ENCODE measurements at places on chromosomes 13 and 19.

- DNase-seq, result no peak
Measured at GRCh38 chr19:29770648-29771047, 41.1 kb upstream of the CCNE1 start.

GRCh38 chr13:24610956-24611355 lies 69.3 kb upstream of the ATP12A start:
- DNase-seq, result no peak

DNA sequence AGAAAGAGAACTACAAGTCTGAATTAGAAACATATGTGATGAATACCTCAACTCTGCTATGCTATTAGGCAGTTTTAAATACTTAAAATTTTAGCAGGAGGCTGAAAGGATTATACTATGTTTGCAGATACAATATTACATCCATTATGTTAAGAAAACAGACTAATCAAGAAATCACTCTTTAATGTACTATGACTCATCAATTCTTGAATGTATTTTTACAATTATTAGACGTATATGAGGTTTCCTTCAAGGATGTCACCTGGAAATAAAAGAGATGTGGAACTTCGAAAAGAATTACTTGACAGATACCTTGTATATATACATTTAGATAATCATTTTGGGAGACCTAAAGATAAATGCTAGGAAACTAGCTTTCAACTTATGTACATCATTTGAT lies 835.6 kb upstream of the MIR17HG start:
- DNase-seq, result no peak

- DNase-seq, result no peak
Measured at GRCh38 chr13:51687947-51688714, 103.9 kb downstream of the WDFY2 start.

DNA sequence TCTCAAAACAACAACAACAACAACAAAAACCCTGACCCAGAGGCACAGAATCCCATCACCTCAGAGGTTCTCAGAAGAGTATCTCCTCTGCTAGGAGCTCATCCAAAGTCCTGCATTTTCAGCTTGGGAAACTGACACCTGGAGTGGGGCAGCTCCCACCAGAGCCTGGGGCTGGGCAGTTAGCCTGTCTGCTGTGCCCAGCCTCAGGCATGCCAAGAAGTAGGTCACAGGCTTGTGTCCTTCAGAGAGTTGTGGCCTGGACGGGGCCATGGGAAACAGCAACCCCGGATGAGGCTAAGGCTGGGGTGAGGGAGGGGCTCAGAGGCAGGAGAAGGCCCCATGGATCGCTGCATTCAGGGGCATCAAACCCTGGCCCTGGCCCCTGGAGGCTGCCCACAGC lies 2.1 kb downstream of the NDUFS7 start:
- no peak for DNase-seq

DNA sequence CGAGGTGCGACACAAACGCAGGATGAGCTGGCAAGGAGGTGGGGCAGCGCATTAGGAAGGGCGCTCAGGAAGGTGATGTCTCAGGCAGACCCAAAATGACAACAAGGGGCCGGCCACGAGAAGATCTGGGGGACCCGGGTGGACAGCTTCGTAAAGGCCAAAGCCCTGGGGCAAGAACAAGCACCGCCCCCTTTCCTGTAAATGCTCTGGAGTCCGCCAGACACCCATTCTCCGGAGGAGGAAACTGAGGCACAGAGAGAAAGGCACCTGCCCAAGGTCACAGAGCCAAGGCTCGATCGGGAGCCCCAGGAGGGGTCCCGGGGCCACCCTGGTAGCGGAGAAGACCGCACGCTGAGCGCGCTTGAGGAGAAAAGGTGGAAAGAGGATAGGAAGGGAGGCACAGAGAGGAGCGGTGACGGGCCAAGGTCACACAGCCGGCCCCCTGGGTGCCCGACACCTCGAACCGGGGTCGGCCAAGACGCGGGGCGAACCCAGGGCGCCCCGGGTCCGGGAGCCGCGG lies 571 bp downstream of the SAFB2 start:
- peak; percentile 58 for DNase-seq

DNA sequence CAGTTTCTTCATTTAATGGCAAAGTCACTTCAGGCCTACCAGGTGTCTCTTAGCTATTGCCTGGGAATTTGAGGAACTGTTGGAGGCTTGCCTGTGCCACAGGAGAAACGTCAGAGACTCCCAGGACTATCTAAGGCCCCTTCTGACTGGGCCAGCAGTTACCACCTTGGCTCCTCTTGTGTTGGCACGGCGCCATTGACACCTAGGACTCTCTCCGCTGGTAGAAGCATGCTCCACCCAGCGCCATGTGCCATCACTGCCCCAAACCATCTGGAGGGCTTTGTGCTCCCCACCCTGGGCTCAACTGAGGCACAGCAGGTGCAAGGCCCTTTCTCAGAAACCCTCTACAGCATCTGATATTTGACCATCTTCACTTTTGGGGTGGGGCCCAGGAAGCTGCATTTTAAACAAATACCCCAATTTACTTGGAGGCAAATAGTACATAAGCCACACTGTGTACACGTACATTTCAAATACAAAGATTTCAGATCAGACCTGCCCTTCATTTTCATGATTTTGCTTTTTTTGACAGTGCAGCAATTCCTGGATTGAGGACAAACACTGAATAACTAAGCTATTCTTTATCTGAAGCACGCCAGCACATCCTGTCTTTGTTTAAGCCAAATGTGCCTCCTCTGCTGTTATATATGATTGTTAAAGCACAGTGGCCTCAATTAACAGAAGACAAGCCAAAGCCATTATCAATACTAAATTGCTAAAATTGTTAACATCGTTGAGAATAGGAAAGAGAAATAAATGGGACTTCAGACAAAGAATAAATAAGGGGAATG lies 59.9 kb upstream of the TPP2 start:
- DNase-seq, result no peak

DNA sequence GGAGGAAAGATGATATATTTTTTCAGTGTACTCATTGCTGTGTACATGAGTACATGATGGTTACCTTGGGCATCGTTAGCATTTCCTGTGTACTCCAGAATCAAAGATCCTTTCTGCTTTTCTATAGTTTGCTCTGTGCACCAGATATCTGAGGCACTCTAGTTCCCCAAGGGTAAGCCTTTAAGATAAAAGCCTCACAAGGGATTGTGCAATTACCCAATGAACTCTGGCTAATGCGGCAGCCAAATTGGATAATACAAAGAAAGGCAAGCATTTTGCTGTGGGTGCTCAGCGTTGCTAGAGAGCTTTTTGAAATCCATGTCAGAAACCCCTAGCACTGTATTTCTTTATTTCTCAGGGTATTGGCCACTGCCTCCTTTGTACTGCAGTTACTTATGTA lies 2.9 kb downstream of the CYSLTR2 start:
- no peak for DNase-seq

GRCh38 chr13:22049384-22049783 lies 378.5 kb downstream of the FGF9 start:
- DNase-seq, result no peak

- DNase-seq, result peak; percentile 87
Measured at GRCh38 chr19:17488593-17489391, 18.5 kb downstream of the SLC27A1 start.

GRCh38 chr13:113904411-113904810 lies 40.5 kb upstream of the GAS6 start:
- peak; percentile 53 for DNase-seq

DNA sequence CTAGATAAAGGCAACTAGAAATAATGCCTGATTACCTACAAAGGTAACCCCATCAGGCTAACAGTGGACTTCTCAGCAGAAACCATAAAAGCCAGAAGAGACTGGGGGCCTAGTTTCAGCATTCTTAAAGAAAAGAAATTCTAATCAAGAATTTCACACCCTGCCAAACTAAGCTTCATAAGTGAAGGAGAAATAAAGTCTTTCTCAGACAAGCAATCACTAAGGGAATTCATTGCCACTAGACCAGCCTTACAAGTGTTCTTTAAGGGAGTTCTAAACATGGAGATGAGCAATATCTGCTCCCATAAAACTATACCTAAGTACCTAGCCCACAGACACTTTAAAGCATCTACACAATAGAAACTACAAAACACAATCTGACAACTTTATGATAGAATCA lies 823.5 kb downstream of the PCDH17 start:
- no peak for DNase-seq

GRCh38 chr13:41842036-41842620 lies 118.8 kb downstream of the VWA8 start:
- DNase-seq, result no peak

GRCh38 chr13:45412274-45413049 lies 5.7 kb downstream of the SLC25A30 start:
- DNase-seq, result no peak

DNA sequence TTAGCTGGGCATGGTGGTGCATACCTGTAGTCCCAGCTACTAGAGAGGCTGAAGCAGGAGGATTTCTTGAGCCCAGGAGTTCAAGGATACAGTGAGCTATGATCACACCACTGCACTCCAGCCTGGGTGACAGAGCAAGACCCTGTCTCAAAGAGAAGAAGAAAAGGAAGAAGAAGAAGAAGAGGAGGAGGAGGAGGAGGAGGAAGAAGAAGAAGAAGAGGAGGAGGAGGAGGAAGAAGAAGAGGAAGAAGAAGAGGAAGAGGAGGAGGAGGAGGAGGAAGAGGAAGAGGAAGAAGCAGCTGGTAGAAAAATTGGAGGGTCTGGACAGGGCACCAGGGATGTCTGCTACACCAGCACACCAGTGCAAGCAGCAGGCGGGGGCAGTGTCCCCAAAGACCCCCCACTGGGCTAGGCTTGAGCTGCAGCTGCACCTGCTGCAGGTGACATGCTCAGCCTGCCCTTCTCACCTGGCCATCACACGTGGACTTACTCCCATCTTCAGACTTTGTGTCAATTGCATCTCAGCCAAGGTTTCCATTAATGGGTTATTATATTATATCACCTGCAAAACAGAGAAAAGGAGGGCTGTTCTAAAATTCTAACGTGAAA lies 180.9 kb upstream of the ZNF507 start:
- no peak for DNase-seq

- DNase-seq, result no peak
Measured at GRCh38 chr19:36203293-36203692, 11.2 kb downstream of the ZNF565 start.

DNA sequence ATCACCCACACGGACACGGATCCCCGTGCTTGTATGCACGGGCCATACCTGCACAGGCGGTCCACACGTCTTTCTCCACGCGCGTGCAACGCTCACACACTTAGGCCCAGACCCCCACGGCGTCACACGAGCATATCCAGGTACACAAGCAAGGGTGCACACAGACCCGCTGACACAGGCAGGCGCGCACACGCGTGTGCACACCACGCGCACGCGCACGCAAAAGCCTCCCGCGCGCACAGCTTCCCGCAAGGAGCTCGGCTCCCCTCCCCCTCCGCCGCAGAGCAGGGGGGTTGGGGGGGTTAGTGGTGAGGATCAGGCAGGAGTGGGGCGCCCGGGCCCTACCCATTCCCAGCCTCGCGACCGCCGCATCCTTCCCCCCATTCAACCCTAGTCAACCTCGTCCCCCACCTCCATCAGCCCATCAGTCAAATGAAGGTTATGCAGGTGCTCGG lies 407 bp downstream of the RAB3A start:
- no peak for DNase-seq

DNA sequence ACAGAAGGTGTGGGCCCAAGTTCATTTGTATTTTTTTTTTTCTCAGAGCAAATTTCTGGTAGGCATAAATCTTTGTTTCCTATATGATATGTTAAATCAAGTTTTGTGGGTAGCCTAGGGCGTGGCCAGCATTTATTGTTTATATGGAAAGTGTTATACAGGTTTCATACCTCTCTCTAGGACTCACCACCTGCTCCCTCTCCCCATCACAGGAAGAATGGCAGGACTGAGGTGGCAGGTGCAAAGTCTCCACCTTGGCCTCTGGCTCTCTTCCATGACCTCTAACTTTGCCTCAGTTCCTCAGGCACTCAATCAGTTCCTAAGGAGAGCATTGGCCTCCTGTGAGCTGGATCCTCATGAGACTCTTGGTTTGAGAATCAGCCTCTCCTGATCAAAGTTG lies 172.3 kb upstream of the TSC22D1 start:
- DNase-seq, result no peak

DNA sequence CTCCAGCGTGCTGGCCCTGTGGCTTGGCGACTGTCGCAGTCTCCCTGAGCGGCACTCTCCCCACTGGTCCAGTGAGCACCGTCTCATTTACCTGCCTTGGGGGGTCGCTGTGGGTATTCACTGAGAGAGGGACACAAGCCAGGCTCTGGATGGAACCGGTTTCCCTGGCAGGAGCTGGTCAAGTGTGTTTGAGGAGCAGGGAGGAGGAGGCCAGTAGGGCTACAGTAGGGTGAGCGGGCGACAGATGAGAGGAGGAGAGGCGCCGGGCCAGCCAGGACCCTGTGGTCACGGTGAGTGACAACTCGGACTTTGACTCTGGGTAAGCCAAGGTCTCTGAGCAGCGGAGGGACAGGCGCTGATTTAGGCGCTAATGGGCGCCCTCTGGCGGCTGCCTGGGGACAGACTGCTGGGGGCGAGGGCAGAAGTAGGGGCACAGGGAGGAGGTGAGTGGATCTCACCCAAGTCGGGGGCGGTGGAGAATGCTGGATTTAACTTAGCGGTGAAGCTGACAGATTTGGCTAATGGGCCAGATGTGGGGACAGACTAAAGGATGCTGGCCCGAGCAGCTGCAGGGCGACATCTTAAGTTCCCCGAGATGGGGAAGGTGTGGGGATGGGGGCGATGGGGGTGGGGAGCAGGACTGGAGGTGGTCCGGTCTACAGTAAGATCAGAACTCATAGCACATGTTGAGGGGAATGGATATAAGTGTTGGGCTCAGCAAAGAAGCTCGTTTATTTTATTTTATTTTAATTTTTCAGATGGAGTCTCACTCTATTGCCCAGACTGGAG lies 4.7 kb upstream of the PRMT1 start:
- DNase-seq, result peak; percentile 69

DNA sequence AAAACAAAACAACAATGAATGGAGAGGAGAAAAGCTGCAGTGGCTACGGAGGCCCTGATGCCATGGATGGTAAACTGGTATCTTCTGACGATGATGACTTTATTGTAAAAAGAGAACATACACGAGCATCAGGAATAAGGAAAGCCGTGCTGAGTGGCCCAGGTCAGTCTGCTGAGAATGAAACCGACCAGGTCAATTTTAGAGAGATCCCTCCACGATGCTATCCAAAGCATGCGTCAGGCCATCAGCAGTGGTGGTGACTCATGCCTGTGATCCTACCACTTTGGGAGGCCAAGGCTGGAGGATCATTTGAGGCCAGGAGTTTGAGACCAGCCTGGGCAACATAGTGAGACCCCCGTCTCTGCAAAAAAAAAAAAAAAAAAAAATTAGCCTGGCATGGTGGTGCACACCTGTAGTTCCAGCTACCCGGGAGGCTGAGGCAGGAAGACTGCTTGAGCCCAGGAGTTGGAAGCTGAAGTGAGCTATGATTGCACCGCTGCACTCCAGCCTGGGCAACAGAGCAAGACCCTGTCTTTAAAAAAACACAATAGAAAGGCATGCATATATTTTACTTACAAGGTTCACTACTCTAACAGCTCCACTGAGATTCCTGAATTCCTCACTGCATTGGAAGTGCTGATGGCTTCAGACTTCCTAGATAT lies 62.3 kb downstream of the GADD45B start:
- DNase-seq, result no peak

DNA sequence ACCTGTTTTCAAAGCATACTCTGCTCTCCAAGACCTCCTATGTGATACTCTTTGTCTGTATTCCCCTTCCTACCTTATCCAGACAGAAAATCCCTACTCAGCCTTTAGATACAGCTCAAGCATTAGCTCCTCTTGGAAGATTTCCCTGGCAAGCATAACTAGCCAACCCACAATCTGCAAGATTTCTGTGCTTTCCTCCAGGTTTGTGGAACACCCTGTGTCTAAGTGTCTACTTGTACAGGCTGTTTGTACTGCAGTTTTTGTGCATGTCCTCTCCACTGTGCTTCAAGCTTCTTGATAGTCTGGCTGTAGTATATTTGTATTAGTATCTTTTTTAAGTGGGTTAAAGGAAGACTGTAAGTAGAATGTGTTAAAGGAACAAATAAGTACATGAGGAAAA lies 203.7 kb downstream of the RFC3 start:
- DNase-seq, result no peak
